ENCODE measurements at places on chromosomes 7 and 10.

DNA sequence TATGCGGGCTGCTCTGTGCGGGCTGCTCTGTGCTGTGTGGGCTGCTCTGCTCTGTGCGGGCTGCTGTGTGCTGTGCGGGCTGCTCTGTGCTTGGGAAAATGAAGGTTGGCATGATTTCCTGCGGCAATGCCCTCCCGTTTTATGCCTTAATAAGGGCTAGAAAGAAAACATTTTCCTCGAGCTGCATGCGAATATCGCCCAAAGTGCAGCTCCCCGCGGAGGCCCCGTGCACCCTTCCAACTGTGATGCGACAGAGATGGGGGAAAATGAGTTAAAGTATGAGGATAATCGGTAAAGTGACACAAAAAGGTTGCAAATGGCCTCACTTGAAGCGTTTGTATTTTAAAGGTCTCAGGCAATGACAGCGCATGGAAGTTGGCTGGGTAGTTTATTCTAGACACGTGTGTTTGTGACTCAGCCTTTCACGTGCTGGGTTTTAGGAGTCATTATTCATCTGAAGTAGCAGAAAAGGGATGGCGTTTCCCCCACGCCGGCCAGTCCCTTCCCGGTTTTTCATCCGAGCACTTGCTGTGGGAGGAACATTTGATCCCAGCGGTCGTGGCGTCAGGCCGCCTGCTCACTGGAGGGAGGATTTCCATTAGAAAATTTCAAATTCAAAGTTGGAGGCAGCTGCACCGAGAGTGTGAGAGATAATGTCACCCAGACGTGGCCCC is 220.7 kb downstream of the ADARB2 start:
- DNase-seq = no peak

GRCh38 chr10:92656266-92656961 is 33.3 kb upstream of the HHEX start:
- no peak for DNase-seq

GRCh38 chr10:119243488-119243887 is 36.1 kb downstream of the GRK5 start:
- DNase-seq = no peak

- no peak for DNase-seq
These were observed 48.7 kb upstream of the SHH start for GRCh38 chr7:155860840-155861479.

GRCh38 chr10:111821871-111822270 is 361.7 kb downstream of the GPAM start:
- no peak for DNase-seq

GRCh38 chr7:28855538-28856217 is 102.5 kb downstream of the TRIL start:
- no peak for DNase-seq

- DNase-seq = no peak
These were observed 42.4 kb upstream of the ZMYND11 start for GRCh38 chr10:92846-93245.

DNA sequence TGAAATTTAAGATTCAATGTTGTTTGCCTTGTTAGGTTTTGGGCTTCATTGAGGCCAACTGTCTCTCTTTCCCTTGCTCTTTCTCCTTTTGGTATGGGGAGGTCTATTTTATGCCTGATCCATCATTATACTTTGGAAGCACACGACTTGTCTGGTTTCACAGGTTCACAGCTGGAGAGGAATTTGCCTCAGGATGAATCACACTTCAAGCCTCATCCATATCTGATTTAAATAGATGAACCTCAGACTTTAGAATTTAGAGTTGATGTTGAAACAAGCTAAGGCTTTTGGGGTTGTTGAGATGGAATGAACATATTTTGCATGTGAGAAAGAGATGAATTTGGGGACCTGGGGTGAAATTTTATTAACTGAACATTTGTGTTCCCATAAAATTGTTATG is 150.5 kb upstream of the IGFBP3 start:
- DNase-seq = no peak

- peak; percentile 34 for DNase-seq
These were observed 6.6 kb downstream of the NPC1L1 start for GRCh38 chr7:44534501-44534900.

DNA sequence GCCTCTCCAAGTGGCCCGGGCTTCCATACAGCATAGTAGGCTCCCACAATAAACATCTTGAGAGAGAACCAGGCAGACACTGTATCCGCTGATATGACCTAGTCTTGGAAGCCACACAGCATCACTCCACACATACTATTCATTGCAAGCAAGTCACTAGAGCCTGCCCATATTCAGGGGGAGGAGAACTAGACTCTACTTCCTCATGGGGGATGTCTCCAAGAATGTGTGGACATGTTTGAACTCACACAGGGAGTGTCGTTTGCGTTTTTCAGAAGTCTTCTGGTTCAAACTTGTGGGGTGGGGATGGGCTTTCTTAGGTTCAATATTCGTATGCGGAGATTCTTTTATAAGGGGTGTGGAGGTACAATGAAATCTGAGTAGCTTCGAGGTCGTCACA is 232.6 kb upstream of the HABP2 start:
- no peak for DNase-seq

- no peak for DNase-seq
These were observed 23.6 kb downstream of the DAGLB start for GRCh38 chr7:6423942-6424701.

Data from effector CD4-positive, alpha-beta T cell (primary cell).